ENCODE measurements at places on chromosomes 2 and 18.

DNA sequence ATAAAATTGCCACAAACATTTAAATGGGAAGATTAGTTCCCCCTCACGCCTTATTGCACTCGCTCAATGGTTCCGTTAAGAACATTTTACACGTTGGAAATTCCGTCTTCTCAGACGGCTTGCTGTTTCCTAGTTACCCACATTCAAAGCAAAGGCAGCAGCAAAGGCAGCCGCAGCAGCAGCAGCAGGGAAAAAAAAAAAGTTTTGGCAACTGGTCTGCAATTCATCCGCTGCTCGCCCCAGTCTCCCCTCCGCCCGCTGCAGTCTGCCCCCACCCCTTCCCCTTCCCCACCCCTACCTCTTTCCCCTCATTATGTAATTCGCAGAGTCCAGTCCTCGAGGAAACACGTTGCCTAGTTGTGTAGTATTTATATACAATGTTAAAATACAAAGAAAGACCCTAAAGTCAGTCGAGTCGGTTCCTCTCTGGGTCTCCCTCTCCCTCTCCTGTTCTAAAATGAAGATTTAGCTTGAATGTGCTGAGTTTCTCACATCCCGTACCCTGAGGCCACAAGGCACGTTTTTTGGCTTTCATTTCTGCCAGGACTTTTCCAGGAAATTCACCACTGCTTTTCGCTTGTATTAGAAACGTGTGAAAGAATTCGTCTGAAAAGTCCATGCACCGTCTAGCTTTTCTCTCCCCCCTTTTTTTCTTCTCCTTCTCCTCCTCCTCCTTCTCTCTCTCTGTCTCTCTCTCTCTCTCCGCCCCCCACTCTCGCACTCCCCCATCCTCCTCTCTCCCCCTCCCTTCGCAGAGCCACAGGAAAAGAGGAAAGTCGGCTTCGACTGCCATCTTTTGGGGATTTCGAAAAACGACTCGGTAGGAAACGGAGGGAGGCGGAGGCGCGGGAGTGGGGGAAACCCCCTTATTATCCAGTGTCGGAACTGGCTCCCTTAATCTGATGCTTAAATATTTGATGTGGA is 140.0 kb downstream of the MEIS1 start:
- DNase-seq: no peak

DNA sequence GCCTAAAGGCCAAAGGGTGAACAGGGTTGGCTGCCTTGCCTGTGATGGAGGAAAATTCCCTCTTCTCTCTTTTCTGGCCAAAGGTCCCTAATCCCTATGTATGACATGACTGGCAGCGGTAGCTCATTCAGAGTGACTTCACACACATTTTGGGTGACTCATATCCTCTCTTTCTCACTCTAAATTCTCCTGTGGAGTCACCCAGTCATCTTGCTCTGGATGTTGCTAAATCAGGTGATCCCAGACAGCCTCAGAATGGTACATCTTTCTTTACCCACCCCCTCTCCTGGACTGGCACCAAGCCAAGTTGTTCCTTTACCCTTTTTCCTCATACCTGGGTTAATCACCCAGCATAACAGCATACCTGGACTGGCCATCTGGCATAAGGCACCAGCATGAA is 77.2 kb downstream of the NEURL3 start:
- DNase-seq: no peak

DNA sequence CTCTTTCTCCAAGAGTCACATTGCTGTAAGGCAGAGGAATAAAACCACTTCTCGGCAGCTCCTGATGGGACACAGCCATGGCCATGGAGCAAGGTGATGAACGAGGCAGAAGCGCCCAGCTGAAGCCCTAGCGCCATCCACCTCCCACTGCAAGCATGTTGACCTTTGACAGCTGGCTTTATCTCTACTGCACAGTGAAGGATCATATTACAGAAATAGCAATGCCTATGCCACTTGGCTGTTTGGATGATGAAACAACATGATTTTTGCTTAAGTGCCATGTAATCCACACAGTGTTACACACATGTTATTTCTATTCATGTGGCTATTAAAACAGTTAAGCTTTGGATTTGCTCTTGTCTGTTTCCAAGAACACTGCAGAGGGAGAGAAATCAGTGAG is 167.7 kb downstream of the VAPA start:
- no peak for DNase-seq

GRCh38 chr2:201182650-201183364 is at the start of gene CASP10:
Gene CASP10, plus strand, starts transcription at chr2:201183141. Its CDS starts 2,637 bp downstream, at chr2:201185778.
- no peak for DNase-seq

GRCh38 chr18:79613186-79613931 is 66.2 kb upstream of the CTDP1 start:
- DNase-seq: no peak

GRCh38 chr2:199556527-199557285 is 99.0 kb upstream of the SATB2 start:
- DNase-seq: no peak

GRCh38 chr2:224772494-224772893 is 56.3 kb upstream of the CCDC195 start:
- DNase-seq: no peak

GRCh38 chr18:42578792-42579191 is 536.7 kb downstream of the RIT2 start:
- DNase-seq: no peak

- DNase-seq: no peak
These were observed 99.7 kb downstream of the EIPR1 start for GRCh38 chr2:3277748-3278520.

GRCh38 chr2:123500988-123501387 is 524.1 kb upstream of the CNTNAP5 start:
- DNase-seq: no peak
